ENCODE measurements at places on chromosomes 7 and 10. TPM values are rescaled to one million over a fixed set of nuclear protein-coding genes. Genes with fewer than 3 reads are reported as not detected.

DNA sequence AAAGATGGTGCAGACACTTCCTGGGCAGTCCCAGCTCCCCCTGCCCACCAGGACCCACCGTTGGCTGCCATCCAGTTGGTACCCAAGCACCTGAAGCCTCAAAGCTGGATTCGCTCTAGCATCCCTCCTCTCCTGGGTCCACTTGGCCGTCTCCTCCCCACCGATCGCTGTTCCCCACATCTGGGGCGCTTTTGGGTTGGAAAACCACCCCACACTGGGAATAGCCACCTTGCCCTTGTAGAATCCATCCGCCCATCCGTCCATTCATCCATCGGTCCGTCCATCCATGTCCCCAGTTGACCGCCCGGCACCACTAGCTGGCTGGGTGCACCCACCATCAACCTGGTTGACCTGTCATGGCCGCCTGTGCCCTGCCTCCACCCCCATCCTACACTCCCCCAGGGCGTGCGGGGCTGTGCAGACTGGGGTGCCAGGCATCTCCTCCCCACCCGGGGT lies 14.5 kb upstream of the LIMK1 start:
- DNase-seq = no peak

Gene PLAC9
- polyA plus RNA-seq = 7.6 TPM

DNA sequence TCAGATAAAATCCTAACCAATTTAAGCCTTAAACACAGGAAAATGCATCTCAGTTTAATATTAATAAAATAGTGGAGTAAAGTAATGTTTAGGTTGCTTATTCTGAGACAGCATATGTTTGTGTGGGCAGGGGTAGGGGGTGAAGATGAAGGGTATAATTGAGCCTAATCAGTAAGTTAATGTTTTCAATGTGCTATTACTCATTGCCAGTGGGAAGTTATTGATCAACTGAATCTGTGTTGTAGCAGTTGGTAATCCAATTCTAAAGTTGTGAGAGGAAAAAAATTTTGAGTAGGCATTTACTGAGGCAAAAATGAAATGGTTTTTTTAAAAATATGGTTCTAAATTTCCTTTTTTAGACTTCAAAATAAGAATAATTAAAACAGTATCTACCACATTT lies 16.5 kb downstream of the CFAP69 start:
- no peak for DNase-seq

Gene NPSR1
- not detected for polyA plus RNA-seq

Gene GATAD1
- polyA plus RNA-seq = 30.1 TPM

- DNase-seq = no peak
Observed at GRCh38 chr10:86024281-86025041, 342.1 kb downstream of the GRID1 start.

DNA sequence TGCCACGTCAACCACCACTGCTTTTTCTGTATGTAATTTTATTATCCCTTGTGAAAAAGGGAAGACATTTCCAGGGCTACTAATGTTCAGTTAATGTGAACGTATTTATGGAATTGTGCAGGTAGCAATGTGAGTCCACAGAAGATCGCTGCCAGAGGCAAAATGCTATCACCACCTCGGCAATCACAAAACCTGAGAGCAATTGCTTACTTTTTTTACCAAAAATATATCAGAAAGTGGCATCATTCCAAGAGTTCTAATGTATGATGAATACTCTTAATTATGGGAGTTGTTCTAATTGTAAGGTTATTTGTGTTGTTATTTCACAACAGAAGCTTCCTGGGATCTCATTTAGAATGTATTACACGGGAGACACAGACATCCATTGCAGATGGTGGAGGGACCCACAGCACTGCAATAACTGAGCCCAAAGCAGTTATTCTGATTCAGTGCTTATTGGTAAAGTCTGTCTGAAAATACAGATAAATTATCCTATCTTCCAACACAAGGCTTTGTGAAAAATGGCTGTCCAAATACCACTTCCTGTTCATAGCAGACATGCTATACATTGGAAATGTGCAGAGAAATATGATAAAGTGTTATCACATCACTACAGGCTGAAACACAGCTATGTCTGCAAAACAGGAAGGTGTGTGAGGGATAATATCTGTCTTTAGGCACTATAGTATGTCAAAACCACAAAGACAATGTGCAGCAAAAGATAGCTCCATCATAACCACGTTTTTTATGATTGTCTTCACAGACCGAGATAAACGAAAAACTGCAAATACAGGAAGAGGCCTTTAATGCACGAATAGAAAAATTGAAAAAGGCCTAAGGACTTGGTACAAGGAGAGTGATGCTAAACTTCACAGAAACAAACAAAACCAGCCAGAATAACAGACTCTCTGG lies 102.7 kb downstream of the CABCOCO1 start:
- no peak for DNase-seq

- DNase-seq = no peak
Observed at GRCh38 chr7:41466760-41467384, 236.0 kb downstream of the INHBA start.

GRCh38 chr10:49594594-49594993 lies 15.5 kb upstream of the SLC18A3 start:
- DNase-seq = peak; percentile 44

Gene NKX1-2
- not detected for polyA plus RNA-seq

DNA sequence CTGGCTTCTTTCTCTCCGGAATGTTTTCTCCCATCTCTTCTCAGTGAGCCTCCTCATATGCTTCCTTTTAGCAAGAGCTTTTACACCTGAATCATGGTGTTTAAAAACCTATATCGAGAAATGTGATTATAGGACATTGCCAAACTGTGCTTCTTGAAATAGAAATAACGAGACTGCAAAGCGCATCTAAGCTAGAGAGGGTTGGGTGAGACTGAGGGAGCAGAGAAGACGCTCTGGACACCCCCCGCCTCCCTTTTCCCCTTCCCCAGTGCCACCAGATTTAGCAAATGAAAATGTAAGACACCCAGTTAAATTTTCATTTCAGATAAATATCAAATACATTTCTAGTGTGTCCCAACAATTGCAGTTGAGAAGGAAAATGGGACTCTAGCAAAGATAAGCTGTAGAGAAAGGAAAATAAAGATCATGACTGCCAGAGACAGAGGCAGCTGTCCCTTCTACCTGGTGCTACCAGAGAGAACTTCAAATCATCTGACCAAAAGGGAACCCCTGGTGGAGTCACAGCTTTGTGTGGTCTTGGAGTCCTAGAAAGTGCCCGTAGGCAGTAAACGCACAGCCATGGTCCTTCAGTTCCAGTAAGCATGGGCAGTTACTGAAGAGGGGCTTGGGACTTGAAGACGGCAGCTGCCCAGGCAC lies 14.6 kb downstream of the GSDME start:
- DNase-seq = no peak

DNA sequence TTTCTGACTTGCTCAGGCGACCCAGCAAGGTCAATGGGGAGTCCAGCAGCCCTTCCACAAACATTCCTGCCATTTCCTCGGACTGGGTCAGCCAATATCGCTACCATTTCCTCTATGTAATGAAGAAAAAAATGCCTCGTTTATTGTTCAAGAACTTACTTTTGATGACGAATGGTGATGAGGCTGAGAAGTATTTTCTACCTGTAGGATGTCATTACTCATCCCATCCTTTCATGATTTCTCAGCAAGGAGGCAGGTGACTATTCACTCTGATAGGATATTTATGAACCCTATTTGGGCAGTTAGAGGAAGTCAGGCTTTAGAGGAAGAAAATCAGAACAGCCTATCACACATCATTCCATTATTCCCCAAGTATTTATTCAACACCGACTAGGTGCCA lies 178.6 kb downstream of the FANK1 start:
- no peak for DNase-seq

DNA sequence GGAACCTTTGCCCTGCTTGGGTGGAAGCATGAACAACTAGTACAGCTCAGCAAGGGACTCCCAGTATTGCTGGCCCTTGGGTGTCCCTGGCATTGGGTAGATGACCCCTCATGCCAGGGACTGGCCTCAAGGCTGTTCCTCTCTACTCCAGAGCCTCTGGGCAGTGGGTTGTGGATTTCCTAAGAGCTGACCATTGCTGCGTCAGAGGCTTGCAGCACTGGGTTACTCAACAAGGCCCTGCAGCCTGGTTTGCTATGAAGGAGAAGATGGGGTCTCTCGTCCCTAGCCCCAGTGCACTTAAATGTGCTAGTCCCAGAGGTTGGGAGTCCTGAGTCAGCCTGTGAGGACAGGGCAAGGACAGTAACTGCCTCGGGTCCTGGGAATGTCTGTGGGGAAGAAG lies 2.5 kb downstream of the VSIR start:
- DNase-seq = no peak

Gene TEX47
- not detected for polyA plus RNA-seq

- no peak for DNase-seq
Observed at GRCh38 chr7:79317728-79318127, 135.7 kb downstream of the MAGI2 start.

Gene SHTN1
- 17.3 TPM for polyA plus RNA-seq

GRCh38 chr10:52465202-52465601 lies 151.1 kb downstream of the DKK1 start:
- no peak for DNase-seq

GRCh38 chr7:2034291-2035201 lies 198.2 kb downstream of the MAD1L1 start:
- peak; percentile 31 for DNase-seq

DNA sequence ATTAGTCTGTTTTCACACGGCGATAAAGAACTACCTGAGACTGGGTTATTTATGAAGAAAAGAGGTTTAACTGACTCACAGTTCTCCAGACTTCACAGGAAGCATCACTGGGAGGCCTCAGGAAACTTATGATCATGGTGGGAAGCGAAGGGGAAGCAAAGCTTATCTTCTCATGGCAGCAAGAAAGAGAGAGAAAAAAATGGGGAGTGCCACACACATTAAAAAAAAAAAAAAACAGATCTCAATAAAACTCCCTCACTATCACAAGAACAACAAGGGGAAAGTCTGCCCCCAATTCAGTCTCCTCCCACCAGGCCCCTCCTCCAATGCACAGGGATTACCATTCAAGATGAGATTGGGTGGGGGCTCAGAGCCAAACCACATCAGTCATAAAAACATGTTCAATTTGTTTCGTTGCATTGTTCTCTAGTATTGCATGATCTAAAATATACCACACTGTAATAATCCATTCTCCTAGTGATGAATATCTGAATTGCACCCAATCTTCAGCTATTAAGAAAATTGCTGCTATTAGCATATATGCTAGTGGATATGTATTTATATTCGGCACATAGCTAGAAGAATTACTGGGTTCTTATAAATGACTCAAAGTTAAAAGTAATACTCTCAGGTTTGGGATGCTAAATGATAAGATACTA lies 328.9 kb upstream of the KCND2 start:
- DNase-seq = no peak

Gene DPY19L1
- 4.6 TPM for polyA plus RNA-seq

- DNase-seq = no peak
Observed at GRCh38 chr10:89534826-89535166, 598 bp downstream of the SLC16A12 start.

Gene SKIDA1
- polyA plus RNA-seq = 0.23 TPM

Gene CYP3A7
- polyA plus RNA-seq = 0.23 TPM

Gene LFNG
- 42.1 TPM for polyA plus RNA-seq

Gene DOCK1
- 12.1 TPM for polyA plus RNA-seq

GRCh38 chr7:120869700-120870099 lies 11.8 kb upstream of the TSPAN12 start:
- no peak for DNase-seq

Gene ING3
- 6.3 TPM for polyA plus RNA-seq

GRCh38 chr7:40749877-40750276 lies 615.1 kb downstream of the SUGCT start:
- no peak for DNase-seq

Gene CEP55
- 0.07 TPM for polyA plus RNA-seq

Gene RAPGEF5
- 7.5 TPM for polyA plus RNA-seq

GRCh38 chr10:10589540-10590303 lies 427.9 kb upstream of the CELF2 start:
- DNase-seq = no peak

DNA sequence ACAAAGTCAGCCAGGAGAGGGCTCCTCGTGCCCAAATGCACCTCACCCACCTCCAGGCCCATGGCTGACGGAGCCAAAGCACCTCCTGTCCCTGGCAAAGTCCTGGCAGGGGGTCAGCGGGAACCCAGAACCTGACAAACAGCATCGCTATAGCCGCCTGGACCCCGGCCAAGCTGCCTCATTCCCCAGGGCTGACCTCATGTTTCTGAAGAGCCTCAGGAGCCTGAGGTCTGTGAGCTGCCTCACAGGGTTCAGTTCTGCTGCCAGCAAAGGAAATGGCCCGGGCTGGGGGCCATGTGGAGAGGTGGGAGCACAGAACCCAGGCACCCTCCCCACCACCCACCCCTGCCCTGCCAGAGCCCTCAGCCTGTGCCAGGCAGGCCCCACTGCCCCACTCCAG lies 4.2 kb upstream of the NANOS1 start:
- peak; percentile 87 for DNase-seq

Measured in pancreas (tissue), 10 donors.